ENCODE measurements at places on chromosomes 7 and 10. TPM values are rescaled to one million over a fixed set of nuclear protein-coding genes. Genes with fewer than 3 reads are reported as not detected.

The PPP1R3C gene
- not detected for total RNA-seq

The AKR1D1 gene
- 2.2 TPM for total RNA-seq

The PI4K2A gene
- 26.1 TPM for total RNA-seq

The SAP25 gene
- 2.0 TPM for total RNA-seq

The OR6B1 gene
- total RNA-seq: not detected

The OR2A42 gene
- total RNA-seq: not detected

The MMRN2 gene
- 0.21 TPM for total RNA-seq

The OGDHL gene
- total RNA-seq: 21.4 TPM

The H2BK1 gene
- not detected for total RNA-seq

The GIMAP6 gene
- not detected for total RNA-seq

The GIMAP1 gene
- not detected for total RNA-seq

The SLC13A1 gene
- not detected for total RNA-seq

- DNase-seq: no peak
Measured at GRCh38 chr10:133303206-133303605, 5.5 kb downstream of the TUBGCP2 start.

- DNase-seq: no peak
Measured at GRCh38 chr7:82430500-82431465, 12.8 kb downstream of the CACNA2D1 start.

- no peak for DNase-seq
Measured at GRCh38 chr10:98135222-98135899, 904 bp downstream of the R3HCC1L start.

- no peak for DNase-seq
Measured at GRCh38 chr7:112280267-112280666, 73.8 kb downstream of the ZNF277 start.

DNA sequence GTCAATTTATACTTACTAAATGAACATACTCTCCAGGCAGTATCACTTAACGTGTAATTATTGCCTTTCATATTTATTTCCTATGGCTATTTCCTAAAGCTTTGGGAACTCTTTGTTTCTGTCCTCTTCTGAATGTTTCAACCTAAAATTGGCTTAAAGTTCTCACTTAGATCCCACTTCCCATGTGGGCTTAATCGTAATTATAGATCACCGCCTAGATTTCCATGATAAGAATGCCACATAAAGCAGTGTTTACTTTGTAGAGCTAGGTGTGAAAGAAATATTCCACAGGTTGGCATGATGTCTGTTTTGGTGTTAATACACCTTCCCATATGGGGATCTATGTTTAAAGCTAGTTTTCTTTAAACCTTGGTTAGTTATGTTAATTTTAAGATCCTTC lies 1.5 kb downstream of the HDAC9 start:
- DNase-seq: no peak

- DNase-seq: no peak
Measured at GRCh38 chr10:44830022-44830421, 81.1 kb upstream of the TMEM72 start.

GRCh38 chr7:460374-461116 lies 59.1 kb downstream of the PDGFA start:
- no peak for DNase-seq

- DNase-seq: no peak
Measured at GRCh38 chr7:106731187-106731586, 70.2 kb upstream of the CCDC71L start.

GRCh38 chr10:121627876-121628581 lies 29.8 kb upstream of the FGFR2 start:
- no peak for DNase-seq

GRCh38 chr10:97116462-97117162 lies 69.1 kb downstream of the SLIT1 start:
- DNase-seq: no peak

GRCh38 chr7:27143023-27143949 lies at the start of gene HOXA5:
Gene HOXA5 (minus strand): TSS chr7:27143681. CDS start chr7:27143607, 74 bp downstream.
- DNase-seq: peak; percentile 79

DNA sequence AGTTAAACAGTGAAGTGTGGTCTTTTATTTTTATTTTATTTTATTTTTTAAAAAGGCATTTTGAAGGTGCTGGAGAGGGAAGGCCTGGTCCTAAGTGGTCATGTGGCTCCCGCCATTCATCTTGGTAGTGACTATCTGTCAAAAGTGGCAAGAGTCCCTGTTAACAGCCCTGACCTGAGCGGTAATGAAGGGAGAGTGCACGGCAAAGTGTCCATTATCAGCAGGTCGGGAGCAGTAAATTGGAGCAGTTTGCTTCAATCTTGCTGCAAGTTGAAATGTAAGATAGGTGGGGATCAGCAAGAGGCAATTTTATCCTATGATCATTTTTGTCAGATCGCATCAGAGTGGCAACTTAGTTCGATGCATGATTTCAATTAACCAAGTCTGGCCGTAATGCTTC lies 227.4 kb upstream of the SP4 start:
- DNase-seq: no peak

DNA sequence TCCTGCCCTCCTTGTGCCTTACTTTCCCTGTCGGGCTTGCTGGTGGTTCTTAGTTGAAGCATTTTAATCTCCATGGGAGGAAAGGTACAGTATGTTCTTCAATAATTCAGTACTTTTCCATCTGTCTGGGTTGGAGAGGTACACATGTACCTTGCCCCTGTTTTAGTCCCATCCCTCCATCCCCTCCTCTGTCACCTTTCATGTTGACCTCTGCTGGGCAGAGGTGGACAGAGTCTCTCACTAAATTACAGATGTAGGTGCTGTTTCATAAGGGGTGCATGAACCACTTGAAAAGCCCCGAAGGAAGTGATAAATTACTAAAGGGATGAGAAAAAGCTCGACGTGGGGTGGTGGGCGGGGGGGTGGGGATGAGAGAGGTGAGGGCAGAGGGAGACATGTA lies 5.4 kb downstream of the AGFG2 start:
- no peak for DNase-seq

- no peak for DNase-seq
Measured at GRCh38 chr7:114487174-114487573, 72.6 kb downstream of the FOXP2 start.

DNA sequence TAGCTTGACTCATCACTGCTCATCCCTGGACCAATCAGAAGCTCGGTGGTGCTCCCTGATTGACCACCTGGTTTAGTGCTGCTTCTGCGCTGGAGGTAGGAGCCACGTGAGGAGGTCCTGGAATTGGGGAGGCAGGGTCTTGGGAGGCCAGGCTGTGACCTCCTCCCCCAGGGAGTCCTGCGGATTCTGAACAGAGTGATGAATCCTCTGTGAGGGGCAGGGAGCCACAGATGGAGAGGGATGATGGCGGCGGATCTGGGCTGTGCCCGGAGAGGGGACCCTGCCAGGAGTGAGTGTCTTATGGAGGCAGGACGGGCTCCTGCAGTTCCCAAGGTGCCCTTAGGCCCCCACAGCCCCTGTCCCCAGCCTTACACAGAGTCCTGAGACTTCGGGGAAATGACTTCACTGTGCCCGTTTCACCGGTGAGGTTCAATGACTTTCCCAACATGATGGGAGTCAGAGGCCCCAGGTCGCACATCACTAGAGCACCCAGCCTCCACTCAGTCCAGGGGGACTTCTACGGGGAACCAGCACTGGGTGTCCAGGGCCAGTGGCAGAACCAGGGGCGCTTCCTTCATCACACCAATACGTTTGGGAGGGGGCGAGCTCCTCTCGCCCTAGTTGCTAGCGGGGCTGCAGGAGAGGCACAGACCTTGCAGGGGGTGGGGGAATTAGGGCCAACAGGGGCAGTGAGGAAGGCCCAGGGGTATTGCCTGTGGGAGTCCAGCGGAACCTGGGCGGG lies 48.9 kb downstream of the FKBP6 start:
- no peak for DNase-seq

DNA sequence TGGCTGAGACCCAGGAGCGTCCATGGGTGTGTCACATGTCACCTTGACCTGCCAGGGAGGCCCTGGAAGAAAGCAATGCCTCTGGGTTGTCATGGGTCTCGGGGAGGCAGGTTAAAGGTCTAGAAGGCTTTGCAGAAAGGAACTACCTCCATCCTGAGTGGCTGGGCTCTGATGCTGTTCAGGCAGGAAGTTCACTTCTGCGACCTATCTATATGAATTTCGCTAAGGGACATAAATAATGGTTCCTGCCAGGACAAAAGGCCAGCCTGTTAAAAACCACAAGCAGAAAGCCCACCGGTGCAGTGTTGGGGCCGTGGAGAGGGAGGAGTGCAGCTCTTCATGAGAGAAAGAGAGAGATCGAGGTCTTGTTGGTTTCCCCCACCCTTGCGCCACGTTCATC lies 182.9 kb downstream of the PTPN20 start:
- no peak for DNase-seq

DNA sequence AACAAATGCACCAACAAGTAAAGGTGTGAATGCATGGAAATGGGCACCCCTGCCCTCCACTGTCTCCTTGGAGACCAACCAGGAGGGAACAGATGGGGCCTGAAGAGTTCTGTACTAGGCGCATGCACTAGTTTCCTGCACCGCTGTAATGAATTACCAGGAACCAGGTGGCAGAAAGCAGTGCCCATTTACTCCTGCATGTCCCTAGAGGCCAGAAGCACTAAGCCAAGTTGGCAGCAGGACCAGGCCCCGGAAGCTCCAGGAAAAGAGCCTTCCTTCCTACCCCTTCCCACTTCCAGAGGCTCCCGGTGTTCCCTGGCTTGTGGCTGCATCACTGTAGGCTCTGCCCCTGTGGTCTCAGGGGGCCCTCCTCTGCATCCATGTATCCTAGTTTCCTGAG lies 237.5 kb upstream of the PPP2R2D start:
- peak; percentile 6 for DNase-seq

GRCh38 chr10:71128311-71128980 lies 83.9 kb upstream of the UNC5B start:
- DNase-seq: no peak

DNA sequence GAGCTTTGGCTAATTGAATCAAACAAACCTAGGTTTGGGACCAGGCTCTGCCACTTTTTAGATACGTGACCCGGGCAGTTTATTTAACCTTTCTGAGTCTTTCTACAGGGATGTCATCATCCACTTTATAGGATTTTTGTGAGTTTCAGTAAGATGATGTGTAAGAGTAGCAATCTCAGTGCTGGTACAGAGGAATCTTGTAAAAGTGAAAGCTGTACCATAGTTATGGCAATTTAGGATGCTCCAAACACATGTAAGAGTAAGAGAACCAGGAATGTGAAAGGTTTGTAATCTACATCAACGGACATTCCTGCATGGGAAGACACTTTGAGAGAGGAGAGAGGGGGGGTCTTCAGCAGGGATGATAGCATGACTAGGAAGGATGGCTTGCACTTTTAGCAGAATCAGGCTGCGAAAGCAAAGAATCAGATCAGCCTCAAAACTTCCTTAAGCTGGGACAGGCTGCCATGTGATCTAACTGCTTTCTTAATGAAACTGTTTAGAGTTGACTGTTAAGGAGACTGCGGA lies 968 bp downstream of the NOLC1 start:
- no peak for DNase-seq

DNA sequence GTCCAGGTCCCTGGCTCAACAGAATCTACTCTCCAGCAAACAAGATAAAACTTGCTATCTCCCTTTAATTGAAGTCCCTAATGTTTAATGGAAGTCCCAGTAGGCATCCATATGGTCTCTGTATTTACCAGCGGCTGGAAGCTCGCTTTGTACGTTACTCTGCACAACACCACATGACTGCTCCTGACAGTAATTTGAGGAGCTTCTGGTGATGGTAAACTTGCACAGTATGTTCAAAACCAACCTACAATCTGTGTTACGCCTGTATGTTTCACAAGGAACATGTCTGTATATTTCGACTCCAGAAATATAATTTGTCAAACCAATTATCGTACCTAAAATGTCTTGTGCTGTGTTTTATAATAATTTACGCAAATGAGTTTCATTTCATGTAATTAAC lies 4.4 kb upstream of the TECPR1 start:
- no peak for DNase-seq

- DNase-seq: no peak
Measured at GRCh38 chr7:22581099-22581498, 81.1 kb upstream of the STEAP1B start.

- peak; percentile 64 for DNase-seq
Measured at GRCh38 chr10:92689663-92690210, at the start of gene HHEX. Gene HHEX (plus strand): TSS chr10:92689955. CDS start chr10:92689987, 32 bp downstream.

DNA sequence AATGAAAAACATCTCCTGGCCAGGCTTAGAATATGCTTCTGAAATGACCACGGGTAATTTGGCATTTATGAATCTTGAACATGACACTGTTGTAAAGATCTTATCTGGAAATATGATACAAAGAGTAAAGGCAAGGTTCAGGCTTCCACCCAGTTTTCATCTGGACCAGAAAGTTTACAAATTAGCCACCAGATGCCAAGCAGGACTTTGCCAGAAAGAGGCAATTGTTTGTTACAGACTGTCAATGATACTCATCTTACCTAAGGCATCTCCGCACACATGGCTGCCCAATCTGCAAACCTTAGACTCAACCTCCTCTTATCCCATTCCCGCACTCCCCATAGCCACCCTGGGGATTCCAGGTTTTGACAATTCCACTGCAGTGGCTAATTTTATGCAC lies 795.3 kb downstream of the TYW1 start:
- no peak for DNase-seq

GRCh38 chr7:84228526-84228925 lies 33.9 kb upstream of the SEMA3A start:
- DNase-seq: no peak

DNA sequence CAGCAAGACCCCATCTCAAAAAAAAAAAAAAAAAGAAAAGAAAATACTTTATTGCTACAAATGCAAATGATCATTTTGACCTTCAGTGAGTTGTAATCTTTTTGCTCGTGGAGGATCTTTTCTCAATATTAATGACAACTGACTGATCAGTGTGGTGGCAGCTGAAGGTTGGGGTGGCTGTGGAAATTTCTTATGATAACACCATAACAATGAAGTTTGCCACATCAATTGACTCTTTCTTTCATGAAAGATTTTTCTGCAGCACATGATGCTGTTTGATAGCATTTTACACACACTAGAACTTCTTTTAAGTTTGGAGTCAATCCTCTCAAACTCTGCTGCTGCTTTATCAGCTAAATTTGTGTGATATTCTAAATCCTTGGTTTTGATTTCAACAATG lies 12.4 kb upstream of the CCDC7 start:
- DNase-seq: no peak

GRCh38 chr7:157906583-157906982 lies 569.8 kb downstream of the DNAJB6 start:
- no peak for DNase-seq

DNA sequence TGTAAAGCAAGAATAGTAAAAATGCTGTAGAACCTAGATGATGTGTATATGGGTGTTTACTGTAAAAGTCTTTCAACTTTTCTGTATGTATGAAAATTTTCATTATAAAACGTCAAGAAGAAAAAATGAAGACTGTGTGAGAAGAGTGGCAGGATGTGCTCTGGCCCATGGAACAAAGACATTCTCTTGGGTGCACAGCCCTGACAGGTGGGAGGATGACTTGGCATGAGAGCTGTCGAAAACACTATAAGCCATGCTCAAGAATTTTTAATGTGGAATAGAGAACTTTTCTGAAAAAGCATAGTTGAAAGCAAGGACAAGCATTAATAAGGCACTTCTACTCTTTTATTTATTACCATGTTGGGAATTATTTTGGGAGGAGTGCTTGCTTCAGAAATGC lies 184.1 kb upstream of the PRR15 start:
- no peak for DNase-seq

GRCh38 chr10:20714518-20714917 lies 182.6 kb downstream of the NEBL start:
- DNase-seq: no peak
